ENCODE measurements at places on chromosomes 11 and 22.

GRCh38 chr11:1267441-1268100, 41.9 kb downstream of the TOLLIP start:
- no peak for DNase-seq

DNA sequence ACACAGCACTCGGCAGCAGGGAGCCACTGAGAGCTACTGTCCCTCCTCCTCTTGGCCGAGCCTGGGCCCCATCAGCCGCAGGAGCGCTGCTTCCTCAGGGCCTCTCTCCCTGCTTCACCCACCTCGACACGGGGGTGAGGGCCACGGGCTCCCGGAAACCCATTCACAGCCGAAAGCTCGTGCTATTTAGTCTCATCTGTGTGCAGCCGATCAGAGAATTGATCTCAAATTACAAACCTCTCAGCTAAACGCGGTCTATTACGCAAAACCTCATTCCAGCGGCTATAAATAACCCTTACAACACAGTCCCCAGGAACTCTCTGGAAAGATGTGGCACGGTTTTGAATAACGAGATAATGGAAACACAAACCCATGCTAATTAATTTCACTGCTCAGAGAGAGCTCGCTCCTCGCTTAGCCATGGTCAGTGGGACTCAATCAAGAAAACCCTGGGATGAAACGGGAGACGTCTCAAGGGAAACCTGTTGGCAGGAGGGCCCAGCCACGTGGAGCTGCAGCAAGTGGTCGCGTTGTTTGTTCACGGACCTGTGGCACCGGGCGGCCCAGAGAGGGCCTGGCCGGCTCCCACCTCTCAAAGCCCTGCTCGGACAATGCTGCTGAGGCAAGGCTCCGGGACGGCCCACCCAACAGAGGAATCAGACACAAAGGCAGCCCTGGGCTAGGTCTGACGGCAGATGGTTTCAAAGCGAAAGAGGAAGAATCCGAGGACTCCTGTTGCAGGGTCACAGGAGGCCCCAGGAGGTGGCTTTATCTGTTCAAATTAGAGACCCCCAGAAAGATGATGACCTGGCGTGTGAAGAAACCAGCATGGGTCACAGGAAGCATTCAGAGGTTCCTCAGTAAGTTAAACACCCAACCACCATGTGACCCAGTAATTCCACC, 210.5 kb downstream of the CTTN start:
- no peak for DNase-seq

GRCh38 chr11:72776844-72777754, 16.7 kb downstream of the STARD10 start:
- peak; percentile 88 for DNase-seq

DNA sequence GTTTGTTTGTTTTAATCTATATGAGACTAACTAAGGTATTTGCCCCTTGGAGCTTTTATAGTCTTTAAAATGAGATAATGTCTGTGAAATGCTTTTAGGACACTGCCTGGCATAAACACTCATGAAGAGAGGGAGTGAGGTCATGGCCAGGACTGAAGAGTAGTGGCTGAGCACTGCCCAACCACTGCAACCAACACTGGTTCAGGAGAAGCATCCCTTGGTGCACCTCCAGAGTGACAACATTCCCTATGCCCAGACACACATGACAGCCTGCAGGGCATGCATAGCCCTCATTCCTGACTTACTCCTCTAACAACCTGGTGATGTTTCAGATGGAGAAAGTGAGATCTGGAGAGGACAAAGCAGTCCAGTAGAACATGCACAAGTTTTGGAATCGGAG, 36.1 kb downstream of the ME3 start:
- DNase-seq: no peak

DNA sequence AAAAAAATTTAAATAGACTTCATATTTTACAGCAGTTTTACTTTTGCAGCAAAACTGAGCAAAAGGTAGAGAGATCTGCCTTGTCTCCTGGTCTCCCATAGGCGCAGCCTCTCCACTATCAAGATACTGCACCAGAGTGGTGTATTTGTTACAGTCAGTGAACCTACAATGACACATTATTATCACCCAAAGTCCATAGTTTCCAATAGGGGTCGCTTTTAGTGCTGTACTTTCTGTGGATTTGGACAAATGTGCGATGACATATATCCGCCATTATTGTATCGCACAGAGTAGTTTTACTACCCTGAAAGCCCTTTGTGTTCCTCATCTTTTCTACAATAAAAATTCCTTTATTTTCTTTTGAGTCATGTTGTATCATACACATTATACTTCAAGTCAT, 153.2 kb upstream of the CCDC179 start:
- DNase-seq: no peak

GRCh38 chr11:95378789-95379188, 147.8 kb upstream of the SESN3 start:
- DNase-seq: no peak

DNA sequence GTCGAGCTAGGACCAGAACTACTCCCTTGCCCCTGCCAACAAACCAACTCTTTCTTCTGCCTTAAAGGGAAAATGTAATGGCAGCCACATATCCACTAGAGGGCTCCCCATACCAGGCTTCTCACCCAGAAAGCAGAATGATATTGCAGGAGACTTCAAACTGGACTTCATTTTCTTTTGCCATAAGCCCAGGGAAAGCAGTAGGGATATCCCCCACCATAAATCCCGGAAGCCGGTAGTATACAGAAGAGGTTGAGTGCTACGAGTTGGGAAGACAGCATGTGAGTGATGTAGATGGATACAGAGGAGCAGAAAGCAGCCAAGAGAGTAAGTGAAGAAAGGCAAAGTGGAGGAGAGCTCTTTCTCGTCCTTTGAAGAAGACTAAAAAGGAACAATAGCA, 12.1 kb downstream of the PLAAT5 start:
- DNase-seq: no peak

- no peak for DNase-seq
Observed at GRCh38 chr22:39300186-39300830, 19.1 kb downstream of the RPL3 start.

GRCh38 chr11:12707500-12707880, 33.3 kb downstream of the TEAD1 start:
- DNase-seq: no peak

GRCh38 chr22:24325105-24325757, 54.6 kb downstream of the SPECC1L start:
- no peak for DNase-seq

DNA sequence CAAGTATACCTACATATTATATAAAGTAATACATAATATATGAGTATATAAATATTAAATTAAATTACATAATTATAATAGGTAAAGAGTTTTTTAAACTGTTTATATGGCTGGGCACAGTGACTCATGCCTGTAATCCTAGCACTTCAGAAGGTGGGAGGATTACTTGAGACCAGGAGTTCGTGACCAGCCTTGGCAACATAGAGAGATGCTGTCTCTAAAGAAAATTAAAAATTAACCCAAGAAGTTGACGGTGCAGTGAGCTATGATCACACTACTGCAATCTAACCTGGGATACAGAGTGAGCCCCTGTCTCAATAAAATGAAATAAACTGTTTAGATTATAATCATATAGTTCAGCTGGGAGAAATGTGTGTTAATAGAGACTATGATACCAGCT, 363.0 kb downstream of the DDX10 start:
- no peak for DNase-seq

Data from pancreas (tissue), 10 donors.